ENCODE measurements at places on chromosomes 11 and 22.
A peak's percentile ranks its signal among the peaks of the same experiment; 100 is the strongest.

DNA sequence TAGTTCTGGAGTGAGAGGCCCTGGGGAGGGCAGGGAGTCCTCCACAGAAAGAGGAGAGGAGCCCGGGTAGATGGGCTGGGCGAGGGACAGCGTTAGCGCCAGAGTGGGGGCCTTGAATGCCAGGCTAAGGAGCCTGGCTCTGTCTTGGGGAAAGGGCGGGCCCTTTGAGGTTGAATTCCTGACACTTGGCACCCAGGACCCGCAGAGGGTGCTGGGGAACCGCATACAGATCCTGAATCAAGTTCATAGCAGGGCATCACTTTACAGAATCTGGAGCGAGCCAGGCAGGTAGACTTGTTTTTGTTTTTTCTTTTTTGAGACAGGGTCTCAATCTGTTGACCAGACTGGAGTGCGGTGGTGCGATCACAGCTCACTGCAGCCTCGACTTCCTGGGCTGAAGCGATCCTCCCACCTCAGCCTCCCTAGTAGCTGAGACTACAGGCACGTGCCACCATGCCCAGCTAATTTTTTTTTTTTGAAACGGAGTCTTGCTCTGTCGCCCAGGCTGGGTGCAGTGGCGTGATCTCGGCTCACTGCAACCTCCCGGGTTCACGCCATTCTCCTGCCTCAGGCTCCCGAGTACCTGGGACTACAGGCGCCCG, 6.1 kb downstream of the CARNS1 start:
- no peak for DNase-seq

GRCh38 chr11:101862391-101863233, 52.2 kb upstream of the CEP126 start:
- no peak for DNase-seq

DNA sequence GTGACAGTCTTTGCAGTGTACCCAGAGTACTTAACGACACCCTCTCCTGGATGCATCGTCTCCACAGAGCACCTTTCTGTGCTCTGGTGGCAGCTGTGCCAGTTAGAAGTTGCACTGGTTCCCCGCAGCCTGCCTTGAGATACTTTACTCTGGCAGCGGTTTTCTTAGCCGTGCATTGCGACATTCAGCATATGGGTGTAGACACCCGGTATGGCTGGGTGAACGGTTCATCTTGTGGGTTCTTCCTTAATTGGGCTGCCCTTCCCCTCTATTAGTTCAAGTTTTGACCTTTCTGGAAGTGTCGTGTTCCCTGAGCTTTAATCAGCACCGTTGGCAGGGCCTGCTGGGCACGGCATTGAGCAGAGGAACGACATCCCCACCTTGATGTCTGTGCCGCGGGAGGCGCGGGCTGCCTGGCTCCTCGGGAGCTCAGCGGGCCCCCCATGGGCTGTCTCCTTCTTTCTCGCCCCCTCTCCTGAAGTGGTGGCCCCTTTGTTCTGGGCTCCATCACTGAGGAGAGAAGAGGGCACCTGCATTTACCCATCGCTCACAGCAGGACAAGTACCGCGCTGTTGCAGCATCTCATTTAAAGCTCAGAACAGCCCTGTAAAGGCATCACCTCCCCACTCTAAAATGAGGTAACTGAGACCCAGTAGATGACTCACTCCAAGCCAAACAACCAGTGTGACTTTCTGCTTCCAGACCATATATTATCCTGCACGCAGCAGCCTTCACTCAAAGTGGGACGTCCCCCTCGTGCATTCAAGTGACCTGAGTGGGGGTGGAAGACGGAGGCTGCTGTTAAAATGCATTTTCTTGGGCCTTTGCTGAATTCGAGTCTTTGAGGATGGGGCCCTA, 13.3 kb downstream of the FAM83F start:
- DNase-seq = no peak

GRCh38 chr11:19433367-19433766, 192.6 kb upstream of the E2F8 start:
- no peak for DNase-seq

DNA sequence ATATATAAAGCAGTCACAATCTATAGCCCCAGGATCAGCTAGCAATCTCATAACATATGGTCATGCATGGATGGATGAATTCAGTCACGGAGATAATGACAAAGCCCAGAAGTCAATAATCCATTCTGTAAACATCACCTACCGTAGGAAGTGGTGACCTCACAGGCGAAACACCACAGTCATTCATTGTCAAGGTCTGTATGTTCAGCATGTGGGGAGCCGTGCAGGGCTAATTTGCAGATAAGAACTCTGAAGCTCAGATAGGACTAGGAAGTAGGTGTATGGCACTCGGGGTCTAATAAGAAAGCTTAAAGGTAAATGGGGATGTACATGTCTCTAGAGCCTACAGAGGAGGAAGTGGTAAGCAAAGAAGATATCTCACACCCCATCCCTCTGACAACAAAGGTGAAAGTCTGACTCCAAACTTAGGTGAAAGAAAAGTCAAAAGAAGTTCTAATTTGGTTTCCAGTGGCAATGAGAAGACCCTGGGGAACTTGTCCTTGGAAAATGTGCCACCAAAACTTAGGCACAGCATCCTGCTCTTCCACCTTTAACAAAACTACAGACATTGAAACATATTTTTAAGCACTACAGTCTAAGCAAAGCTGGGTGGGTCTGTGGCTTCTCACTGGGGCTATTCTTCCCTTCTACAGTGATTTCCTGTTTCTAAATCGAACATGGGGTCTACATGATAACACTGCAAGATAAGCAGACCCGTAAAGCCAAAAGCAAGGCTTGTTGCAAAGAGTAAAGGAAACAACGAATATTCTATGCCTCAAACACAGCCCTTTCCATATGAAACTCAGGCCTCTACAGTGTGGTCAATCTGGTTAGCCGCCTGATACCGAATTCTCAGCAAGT, 5.2 kb downstream of the CRTAM start:
- no peak for DNase-seq

GRCh38 chr22:44585559-44586350, 87.7 kb upstream of the RTL6 start:
- DNase-seq = no peak

GRCh38 chr22:19974935-19975706, 33.5 kb upstream of the TXNRD2 start:
- no peak for DNase-seq

DNA sequence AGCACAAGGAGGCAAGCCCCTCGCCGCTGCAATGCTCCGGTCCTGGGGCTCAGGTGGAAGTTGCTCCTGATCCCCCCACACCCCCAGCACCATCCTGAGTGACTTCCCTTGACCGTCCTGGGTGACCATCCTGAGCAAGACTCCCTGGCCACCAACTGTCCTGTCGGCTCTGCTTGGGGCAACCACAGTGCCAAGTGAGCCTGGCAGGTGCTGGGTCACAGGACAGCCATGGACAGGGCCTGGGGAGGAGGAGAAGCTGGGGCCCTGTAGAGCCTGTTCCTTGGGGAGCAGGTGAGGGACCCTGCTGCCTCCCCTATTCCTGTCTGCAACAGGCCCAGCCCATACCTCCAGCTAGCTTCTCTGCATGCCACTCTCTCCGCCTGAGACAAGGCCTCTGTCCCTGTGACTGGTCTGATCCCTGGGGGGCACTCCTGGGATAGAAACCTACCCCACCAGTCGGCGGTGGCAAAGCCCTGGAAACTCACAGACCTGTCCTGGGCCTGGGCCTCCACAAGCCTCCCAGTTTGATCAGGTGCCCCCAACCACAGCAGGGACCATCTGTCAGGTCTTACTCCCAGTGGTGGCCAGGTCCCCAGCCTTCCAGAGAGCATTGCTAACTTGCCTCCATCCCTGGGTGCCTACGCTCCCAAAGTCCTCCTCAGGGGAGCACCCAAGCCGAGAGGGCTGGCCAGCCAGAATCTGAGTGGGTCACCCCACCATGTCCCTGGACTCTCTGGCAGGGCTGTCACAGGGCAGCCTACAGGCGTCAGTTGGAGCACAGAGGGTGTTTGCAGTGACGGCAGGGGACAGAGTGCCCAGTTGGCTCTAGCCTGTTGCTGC, 68.7 kb upstream of the WNT7B start:
- DNase-seq = no peak

- DNase-seq = peak; percentile 49
Observed at GRCh38 chr11:86218125-86219084, 26.1 kb upstream of the EED start.

- DNase-seq = no peak
Observed at GRCh38 chr11:45906965-45907611, at the start of gene FREY1. Gene FREY1 (minus strand): TSS chr11:45907271. CDS start chr11:45907245, 26 bp downstream.

GRCh38 chr22:28940441-28940840, 57.1 kb downstream of the ZNRF3 start:
- DNase-seq = no peak

GRCh38 chr22:38468443-38469305, 778 bp downstream of the KDELR3 start:
- DNase-seq = no peak

- no peak for DNase-seq
Observed at GRCh38 chr11:67545280-67545679, 22.0 kb upstream of the CABP2 start.

DNA sequence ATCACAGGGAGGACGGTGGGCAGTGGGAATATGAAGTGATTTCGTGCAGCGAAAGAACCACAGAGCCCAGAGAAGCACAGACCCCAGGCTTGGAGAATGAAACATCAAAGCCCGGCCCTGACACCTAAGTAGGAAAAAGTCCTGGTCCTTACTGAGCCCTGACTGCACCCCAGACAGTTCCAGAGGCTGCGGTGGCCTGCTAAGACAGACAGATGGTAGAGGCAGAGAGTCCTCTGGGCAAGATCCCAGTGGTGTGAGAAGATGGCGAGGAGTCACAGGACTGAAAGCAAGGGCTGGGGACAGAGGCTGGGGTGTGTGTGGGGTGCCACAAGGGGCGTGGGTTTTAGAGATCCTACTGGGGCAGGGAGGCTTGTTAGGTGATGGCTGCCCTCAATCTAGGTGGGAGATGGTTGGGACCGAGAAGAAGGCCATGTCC, 3.7 kb downstream of the CBX6 start:
- no peak for DNase-seq

GRCh38 chr11:116642902-116643301, 129.9 kb downstream of the BUD13 start:
- DNase-seq = no peak

- no peak for DNase-seq
Observed at GRCh38 chr22:37560608-37561211, 430 bp downstream of the CDC42EP1 start.

GRCh38 chr11:92149996-92150395, 74.6 kb upstream of the FAT3 start:
- no peak for DNase-seq

- no peak for DNase-seq
Observed at GRCh38 chr11:66123902-66124301, 53.8 kb downstream of the PACS1 start.

DNA sequence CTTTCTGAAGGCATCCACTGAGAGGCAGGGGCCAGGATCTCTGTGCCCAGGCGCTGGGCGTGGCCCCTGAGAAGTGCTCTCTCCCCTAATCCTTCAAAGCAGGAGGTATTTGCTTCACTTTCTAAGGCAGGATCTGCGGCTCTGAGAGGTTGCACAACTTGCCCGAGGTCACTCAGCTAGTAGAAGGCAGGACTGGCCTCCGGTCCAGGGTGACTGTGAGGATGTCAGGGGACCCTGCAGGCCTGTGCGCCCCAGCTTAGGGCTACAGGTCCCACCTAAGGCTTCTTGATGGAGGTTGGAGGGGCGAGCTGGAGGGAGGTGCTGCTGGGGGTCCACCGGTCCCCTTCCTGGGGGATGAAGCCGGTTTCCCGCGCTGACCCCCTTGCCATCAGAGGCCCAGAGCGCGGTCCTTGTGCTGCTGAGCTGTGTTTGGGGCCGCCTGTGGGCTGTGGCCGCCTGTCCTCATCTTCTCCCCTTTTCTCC, 979 bp downstream of the SMIM38 start:
- DNase-seq = no peak

- no peak for DNase-seq
Observed at GRCh38 chr11:62666259-62666926, 1.3 kb downstream of the CSKMT start.

DNA sequence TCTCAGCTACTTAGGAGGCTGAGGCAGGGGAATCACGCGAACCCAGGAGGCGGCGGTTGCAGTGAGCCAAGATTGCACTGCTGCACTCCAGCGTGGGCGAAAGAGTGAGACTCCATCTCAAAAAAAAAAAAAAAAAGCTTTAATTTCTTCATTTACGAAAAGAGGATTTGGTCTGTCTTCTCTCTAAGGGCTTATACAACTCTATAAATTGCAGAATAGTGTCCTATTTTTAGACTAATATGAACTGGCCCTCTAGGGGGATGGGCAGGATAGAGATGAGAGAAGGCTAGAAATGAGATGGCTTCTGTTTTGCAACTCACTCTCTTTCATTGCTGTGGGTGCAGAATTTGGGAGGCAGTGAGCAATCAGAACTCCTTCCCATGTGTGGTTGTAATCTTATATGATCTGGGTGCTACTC, 11.3 kb downstream of the MAML2 start:
- no peak for DNase-seq

DNA sequence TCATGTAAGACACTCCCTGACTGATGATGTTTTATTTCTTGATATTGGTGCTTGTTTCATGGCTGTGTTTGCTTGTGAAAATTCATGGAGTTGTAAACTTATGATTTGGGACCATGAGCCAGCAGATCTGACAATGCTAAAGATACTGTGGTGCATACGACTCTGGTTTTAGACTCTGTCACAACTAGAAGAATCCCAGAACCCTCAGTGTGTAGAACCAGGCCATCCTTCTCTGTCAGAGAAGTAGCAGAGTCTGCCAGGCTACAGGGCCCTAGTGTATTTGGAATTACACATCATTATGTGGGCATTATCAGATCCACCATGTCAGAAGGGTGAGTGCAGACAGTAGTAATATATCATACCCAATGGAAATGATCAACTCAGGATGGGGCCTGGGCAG, 209.8 kb upstream of the POU2AF2 start:
- DNase-seq = no peak

GRCh38 chr22:30169002-30169401, 77.6 kb downstream of the LIF start:
- DNase-seq = peak; percentile 78

DNA sequence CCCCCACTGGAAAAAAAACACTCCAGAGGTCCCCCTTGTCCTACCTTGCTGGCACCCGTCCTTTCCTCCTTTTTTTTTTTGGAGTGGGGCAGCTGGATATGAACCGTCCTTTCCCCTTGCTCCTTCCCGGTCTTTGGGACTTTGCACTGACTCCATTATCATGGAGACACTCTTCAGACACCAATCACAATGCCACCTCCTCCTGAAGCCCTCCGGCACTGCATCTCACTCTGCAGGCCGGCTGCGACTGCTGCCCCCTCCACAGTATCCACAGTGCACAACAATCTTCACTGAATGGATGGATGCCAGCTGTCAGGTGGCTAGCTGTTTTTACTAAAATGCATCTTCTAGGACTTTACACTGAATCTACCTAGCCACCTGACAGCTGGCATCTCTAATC, 12.7 kb upstream of the RGL4 start:
- no peak for DNase-seq

- no peak for DNase-seq
Observed at GRCh38 chr11:1771273-1771672, 7.5 kb upstream of the CTSD start.

DNA sequence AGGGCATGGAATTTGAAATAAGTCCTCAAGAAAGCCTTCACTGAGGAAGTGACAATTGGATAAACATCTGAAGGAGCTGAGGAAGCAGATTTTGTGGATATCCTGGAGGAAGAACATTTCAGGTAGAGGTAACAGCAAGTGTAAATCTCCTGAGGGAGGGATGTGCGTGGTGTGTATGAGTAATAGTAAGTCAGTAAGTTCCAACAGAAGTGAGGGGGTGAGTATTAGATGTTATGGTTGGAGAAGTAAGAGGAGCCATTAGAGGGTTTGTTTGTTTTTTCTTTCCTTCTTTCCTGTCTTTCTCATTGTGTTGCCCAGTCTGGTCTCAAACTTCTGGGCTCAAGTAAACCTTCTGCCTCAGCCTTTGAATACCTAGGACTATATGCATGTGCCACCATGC, 29.0 kb downstream of the ANKRD42 start:
- DNase-seq = no peak

Measured in T-helper 1 cell (primary cell).